NCI-H1105 (cell line): ENCODE measurements at places on chromosomes 12 and 14.

GRCh38 chr12:106764738-106765137 lies 9.7 kb upstream of the RIC8B start:
- no peak for DNase-seq

- no peak for DNase-seq
These were observed 59.5 kb downstream of the GALNT4 start for GRCh38 chr12:89464974-89465592.

- DNase-seq = no peak
These were observed 55.6 kb downstream of the TSPAN9 start for GRCh38 chr12:3132636-3133404.

DNA sequence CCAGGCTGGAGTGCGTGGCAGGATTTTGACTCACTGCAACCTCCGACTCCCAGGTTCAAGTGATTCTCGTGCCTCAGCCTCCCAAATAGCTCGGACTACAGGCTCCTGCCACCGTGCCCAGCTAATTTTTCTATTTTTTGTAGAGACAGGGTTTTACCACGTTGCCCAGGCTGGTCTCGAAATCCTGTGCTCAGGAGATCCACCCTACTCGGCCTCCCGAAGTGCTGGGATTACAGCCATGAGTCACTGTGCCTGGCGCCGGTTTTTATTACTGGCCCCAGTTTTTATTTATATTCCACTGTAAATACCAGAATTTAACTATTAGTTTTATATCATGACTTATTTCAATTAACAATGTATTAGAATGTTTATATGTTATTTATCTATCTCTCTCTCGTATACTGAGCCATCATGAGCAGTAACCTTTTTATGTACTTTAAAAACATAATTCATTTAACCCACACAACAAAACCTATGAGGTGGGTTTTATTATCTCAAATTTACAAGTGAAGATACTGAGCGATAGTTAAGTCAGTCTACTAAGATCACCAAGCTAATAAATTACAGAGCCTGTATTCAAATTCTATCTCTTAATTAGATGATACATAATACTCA lies 47.8 kb downstream of the HECTD1 start:
- no peak for DNase-seq

DNA sequence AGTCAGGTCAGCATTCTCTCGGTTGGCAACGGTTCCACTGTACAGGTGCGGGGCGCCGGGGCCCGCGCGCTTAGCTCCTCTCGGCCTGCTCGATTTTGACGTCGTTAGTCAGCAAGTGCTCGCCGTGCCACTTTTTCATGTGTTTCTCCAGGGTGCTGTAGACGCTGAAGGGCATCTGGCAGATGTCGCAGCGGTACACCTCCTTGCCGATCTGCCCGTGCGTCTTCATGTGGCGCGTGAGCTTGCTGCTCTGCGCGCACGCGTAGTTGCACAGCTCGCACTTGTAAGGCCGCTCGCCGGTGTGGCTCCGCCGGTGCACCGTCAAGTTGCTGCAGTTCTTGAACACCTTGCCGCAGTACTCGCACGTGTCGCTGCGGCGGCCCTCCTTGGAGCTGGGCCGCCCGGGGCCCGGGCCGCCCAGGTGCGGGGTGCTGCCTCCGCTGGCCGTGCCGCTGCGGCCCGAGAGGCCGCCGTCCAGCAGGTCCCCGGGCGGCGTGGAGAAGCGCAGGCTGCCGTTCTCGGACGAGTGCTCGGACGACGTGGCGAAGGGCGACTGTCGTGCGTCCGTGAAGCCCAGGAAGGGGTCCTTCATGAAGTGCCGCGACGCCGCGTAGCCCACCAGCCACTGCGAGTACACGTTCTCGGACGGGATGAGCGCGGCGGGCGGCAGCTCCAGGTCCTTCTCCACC lies 97.8 kb downstream of the BCL11B start:
- no peak for DNase-seq
